T-helper 22 cell (primary cell): ENCODE measurements at places on chromosomes 16 and 17.

DNA sequence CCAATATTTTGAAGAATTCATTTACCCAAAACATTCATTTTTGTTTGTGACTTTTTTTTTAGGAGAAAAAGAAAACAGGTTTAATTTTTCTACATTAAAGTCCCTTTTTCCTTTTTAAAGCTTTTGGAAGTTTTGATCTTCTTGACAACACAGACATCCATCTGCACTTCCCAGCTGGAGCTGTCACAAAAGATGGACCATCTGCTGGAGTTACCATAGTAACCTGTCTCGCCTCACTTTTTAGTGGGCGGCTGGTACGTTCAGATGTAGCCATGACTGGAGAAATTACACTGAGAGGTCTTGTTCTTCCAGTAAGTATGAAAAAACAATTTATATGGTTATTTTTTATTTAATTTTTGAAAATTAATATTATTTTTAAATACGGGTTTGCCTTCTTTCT is 37.2 kb downstream of the SIAH1 start:
- no peak for DNase-seq

- DNase-seq = no peak
Measured at GRCh38 chr17:50609380-50610074, 25.2 kb upstream of the ABCC3 start.

- no peak for DNase-seq
Measured at GRCh38 chr17:45368651-45369050, 51.8 kb upstream of the MAP3K14 start.

DNA sequence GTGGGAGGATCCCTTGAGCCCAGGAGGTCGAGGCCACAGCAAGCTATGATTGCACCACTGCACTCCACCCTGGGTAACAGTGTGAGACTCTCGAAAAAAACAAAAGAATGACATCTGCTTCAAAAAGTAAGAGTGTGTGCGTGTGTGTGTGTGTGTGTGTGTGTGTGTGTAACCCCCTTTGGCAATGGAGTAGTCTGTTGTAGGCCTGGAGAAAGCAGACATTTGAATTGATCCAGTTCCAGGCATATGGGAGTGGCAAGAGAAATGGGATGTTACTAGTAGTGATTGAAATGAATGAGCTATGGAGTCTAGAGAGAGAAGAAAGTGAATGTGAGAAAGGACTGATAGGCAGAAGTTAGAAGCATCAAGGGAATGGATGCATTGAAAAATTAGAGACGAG is 9.9 kb downstream of the CASC3 start:
- DNase-seq = no peak

DNA sequence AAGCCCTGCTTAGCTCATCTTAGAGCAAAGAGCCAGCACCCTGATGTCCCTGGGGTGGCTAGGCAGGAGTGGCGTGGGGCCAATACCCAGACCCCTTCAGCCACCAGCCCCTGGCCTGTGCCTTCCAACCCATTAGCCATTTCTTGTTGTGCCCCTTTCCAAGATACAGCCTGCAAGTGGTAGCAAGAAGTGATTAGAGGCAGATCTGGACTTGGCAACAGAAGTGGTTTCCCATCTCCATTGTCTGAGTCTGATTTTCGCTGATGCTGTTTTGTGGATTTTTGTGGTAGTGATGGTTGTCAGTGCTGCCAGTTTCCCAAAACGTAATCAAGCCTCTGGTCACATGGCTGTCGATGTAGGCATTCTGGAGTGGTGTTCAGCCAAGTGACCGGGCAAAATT is 25.7 kb downstream of the PLCD3 start:
- DNase-seq = no peak

GRCh38 chr16:27316038-27316680 is 2.4 kb downstream of the IL4R start:
- no peak for DNase-seq

DNA sequence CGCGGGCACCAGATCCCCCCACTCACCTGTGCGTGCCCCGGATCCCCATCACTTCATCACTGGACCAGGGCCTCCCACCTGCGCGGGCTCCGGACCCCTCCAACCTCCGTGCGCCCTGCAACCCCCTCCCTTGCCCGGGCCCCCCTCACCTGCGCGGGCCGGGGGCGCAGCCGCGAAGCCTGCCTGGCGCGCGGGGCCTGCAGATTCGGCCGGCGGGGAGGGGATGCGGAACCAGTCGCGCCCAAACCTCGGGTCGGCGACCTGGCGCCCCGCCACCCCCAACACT is 202 bp downstream of the CEP131 start:
- no peak for DNase-seq

DNA sequence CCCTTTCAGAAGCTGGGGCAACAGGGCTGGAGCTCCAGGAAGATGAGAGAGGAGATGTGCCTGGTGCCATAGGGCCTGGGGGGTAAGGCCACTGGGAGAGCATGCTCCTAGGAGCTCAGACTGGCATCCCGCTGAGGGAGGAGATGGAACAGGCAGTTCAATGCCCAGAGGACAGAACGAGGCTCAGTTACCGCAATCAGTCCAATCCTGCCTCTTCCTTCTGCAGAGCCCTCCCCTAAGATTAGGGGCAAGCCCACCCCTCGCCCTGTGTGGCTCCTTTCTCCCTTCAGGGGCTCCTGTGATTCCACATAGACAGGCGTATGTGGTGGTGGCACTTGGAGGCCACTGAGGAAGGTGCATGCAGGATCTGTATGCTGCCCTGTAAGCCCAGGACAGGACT is 2.4 kb downstream of the CCDC42 start:
- no peak for DNase-seq

DNA sequence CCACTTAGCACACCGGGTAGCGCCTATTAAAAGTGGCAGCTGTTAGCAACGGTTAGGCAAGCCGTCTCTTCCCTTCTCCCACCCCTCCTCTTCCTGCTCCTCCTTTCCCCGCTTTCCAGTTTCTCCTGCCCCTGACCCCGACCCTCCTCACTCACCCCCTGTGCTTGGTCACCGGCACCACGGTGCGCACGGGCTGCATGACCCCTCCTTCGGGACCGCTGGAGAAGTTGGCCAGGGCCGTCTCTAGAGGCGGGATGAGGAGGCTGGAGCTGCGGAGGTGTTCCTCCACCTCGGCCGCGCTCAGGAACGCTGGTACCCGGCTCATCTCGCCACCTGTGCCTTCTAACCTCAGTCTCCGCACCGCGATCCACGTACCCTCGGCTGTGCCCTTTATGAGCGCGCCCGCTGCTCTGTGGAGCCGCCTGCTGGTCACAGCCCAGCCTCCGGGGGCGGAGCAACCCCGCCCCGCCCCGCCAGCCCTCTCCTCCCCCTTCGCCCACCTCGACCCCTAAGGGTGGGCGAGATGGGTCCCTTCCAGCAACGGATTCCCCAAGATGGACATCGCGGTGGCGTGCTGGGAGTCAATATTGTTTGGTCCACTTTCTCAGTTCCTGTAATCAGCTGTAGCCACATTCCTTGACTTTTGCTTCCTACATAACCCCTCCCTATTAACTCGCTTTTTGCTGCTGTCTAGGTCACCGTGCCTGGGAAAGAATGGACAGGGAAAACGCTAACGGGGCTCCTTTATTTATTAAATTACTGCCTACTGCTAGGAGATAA is at the start of gene CRYM:
TSS of gene CRYM (minus strand) at position 364 of the 780 bp plus-strand sequence. CDS start at position 325, 39 bp downstream.
- no peak for DNase-seq

- no peak for DNase-seq
Measured at GRCh38 chr17:72407336-72407909, 286.6 kb downstream of the SOX9 start.

- no peak for DNase-seq
Measured at GRCh38 chr17:82167028-82167427, 45.6 kb downstream of the CCDC57 start.

DNA sequence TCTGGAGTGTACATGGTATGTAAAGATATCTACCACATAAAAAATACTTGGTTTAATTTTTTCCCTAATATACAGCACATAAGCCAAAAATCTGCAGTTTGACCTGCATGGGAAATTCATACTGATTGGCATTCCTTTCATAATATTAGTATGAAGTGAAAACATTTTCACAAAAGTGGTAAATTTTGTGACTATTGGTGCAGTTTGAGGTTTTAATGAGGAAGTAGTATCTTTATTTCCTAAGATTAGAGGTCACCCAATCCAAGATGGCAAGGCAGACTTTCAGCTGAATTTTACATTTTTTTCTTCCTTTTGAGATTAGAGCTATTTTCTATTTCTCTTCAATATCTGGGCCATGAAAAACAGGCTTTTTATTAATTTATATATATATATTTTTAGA is 21.2 kb downstream of the METTL9 start:
- no peak for DNase-seq

DNA sequence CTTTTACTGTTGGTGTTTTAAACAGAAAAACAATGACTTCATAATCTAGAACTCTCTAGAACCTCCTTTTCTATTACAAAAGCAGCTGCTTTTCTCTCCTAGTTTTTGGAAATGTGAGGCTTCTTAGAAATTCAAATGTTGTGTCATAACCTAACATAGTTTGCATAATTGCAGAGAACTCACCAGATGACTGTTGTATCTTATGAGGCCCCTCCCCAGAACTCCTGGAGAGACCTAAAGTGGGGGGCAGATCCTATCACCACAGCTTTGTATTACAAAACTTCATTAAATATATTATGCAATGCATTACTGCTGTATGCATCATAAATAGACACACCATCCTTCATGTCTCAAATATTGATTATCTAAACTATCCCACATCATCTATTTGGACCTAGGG is 538.7 kb upstream of the HSBP1 start:
- no peak for DNase-seq

GRCh38 chr17:81552244-81553017 is at the start of gene FAAP100:
Gene FAAP100 (minus strand): TSS chr17:81552353. CDS start chr17:81552330, 23 bp downstream.
- peak; percentile 71 for DNase-seq

- DNase-seq = peak; percentile 55
Measured at GRCh38 chr17:42183741-42184711, 1.2 kb downstream of the HCRT start.

DNA sequence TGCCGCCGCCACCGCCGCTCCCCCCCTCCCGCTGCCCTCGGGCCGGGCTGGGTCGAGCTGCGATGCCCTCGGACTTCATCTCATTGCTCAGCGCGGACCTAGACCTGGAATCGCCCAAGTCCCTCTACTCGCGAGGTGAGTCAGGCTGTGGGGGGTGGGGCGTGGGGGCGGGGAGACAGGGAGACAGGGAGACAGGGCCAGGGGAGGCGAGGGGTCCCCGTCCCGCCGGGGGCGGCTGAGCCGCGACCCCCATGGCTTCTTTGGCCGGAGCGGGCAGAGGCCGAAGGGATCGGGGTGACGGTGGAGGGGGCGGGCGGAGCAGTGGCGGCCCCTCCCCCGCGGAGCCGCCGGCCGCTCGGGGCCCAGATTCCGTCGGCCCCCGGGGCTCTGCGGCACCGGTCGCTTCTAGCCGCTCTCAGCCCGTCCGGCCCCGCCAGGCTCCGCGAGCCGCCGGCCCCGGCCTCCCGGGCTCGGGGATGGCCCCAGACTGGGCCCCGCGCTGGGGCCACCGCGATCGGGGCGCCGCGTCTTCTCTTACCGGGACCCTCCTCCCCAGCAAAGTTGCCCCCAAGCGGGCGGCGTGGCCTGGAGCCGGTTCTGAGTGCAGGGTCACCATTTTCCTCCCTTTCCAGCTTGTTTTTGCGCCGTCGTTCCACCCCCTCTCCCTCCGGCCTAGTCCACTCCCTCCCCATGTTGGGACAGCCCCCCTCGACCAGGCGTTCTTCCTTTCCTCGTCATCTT is 644 bp downstream of the NFAT5 start:
- DNase-seq = no peak

- DNase-seq = no peak
Measured at GRCh38 chr16:82829301-82829700, 202.5 kb downstream of the CDH13 start.

DNA sequence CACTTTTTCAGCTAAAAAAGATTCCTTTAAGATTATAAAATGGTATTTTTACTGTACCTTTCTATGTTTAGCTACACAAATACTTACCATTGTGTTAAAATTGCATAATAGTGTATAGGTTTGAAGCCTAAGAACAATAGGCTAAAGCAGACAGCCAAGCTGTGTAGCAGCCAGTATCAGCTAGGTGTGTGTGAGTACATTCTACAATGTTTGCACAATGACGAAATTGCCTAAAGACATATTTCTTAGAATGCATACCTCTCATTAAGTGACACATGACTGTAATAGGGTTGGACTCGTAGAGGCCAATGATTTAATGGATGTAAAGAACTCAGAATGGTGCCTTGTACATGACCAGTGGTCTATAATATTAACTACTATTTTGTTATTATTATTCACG is 1.9 kb upstream of the MT1B start:
- no peak for DNase-seq

GRCh38 chr17:49618028-49618611 is 42.4 kb downstream of the NXPH3 start:
- no peak for DNase-seq

DNA sequence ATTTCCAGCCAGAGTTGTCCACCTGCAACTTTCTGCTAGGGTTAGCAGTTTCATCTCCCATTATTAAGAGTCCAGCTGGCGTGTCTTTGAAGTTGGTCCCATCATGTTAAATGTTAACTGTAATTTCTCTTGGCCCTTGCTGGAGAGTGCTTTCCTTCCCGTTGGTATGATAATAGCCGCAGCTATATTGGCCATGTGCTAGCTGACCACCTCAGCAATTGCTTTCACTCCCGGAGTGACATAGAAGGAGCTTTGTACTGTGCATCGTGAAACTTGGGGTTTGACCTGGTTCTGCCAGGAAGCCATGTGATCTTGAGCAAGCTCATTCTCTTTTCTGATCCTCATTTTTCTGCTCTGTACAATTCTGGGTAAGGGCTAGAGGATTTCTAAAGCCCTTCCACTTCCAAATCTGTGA is 81.0 kb upstream of the TBX2 start:
- no peak for DNase-seq

DNA sequence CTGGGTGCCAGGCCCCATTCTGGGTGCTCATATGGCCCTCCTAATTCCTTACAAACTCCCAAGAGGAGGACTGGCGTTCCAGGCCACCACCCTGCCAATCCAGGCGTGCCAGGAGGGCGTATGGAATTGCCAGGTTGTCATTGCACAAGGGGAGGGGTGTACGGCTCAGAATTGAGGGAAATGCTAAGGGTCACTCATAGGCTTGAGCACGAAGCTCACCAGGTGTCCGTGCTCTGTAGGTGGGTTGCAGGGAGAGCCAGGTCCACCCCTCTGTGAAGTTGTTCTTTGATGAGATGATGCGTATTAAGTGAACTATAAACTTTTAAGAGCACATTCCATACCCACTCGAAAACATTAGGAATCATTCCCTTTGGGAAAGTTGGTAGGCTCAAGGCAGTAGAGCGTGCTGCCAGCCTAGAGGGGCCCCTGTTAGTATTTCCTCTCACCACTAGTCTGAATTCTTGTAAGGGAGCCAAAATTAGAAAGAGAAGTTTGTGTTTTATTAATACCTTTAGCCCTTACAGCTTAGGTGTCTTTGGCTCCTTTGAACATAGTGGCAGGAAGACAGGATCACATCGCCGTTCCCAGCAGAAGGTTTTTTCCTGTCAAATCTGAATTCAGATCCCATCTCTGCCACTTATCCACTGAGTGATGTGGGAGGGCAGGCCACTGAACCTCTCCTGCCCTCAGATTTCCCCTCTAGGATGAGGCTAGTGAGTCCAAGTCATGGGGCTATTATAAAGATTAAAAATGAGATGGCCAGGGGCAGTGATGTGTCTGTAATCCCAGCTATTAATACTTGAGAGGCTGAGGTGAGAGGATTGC is 38.7 kb upstream of the NFAT5 start:
- no peak for DNase-seq
